Fibroblast of skin of scalp (primary cell): ENCODE measurements at places on chromosomes 2 and 18.

GRCh38 chr18:68438536-68438935 lies 276.4 kb downstream of the TMX3 start:
- no peak for DNase-seq

DNA sequence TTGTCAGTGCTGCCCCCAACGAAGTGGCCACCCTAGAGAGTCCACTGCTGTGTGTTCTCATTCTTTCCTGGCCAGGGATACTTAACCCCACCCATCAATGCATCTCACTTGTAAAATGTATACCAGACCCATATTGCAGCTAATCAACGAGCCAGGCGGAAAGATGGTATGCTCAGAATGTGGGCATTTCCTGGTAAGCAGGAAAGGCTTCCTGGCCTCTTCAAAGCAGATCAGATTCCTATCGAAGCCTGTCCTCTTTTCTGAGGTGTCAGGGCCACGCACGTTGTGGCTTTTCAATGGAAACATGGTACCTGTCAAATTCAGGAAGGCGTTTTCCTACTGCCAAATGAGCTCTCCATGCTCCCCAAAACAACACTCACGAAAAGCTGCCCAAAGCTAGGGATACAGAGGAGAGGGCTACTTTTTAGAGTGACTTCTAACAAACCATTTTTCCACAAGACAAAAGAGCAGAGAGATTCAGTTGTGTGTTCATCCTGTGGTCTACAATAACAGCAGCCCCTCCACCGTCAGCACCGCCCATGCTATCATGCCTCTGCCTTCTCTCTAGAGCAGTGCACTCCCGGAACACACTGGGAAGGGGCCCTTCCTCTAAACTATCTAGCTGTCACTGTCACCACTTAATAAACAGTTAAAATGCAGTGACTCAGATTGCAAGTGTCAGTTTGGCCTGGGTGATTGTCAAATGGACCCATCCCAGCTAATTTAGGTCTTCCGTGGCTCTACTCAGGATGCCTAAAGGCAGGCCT lies 535.1 kb downstream of the RNF144A start:
- DNase-seq = peak; percentile 8

GRCh38 chr2:201996006-201996405 lies 37.6 kb upstream of the FZD7 start:
- no peak for DNase-seq

DNA sequence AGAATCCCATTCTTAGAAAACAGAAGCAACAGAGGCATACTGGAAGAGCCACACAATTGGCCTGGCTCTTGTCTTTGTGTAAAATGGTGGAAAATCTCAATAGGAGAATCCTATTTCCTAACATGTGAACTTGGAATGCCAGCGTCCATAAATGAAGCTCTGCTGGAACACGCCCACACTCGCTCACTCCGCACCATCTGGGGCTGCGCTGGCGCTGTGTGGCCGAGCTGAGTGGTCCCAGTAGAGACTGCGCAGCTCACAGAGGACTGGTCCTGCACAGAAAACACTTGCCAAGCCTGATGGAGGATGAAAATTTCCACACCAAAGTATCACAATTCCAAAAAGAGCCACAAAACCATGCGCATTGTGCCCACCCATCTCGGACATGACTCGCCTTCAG lies 56.2 kb downstream of the PXDN start:
- no peak for DNase-seq

GRCh38 chr2:176978921-176979320 lies 233.7 kb upstream of the HNRNPA3 start:
- DNase-seq = peak; percentile 6
